ENCODE measurements at places on chromosomes 2 and 18. TPM values are rescaled to one million over a fixed set of nuclear protein-coding genes. Genes with fewer than 3 reads are reported as not detected.

DNA sequence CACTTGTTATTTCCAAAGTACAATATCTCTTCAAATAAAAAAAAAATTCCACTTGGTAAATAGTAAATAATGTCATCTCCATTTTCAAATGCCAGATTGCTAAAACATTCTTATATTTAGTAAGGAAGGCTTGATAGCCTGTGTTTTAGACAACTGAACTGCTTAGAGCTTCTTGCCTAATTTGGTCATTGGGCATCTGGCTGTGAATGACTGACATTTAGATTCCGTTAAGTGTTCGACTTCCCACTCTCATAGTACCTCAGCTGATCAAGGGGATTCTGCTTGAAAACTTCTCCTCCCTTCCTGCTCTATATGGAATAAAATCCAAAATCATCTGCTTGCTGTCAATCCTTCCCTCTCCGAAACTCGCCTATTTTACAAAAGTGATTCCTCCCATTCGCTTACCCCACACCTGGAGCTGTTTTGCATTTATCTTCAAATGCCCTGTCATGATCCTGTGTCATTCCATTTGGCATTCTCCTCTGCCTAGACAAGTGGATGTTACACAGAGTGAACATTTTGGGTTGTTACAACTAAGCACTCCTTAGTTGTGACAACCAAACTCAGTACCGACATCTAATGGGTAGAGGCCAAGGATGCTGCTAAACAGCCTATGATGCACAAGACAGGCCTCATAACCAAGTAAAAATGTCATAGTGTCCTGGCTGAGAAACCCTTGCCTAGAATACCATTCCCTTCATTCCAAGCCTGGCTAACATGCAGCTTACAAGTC, 181.0 kb downstream of the CDH2 start:
- no peaks in the 10 kb centered on the region for H3K4me1 ChIP-seq
- DNase-seq, result no peak
- no peaks in the 10 kb centered on the region for H3K27me3 ChIP-seq
- H3K27ac ChIP-seq, result no peak overlapping the region
- no peak overlapping the region for H3K4me3 ChIP-seq

GRCh38 chr2:99275882-99276281, 20.4 kb upstream of the LYG2 start:
- H3K36me3 ChIP-seq, result peaks cover 14% of the 10 kb centered on the region
- no peak for DNase-seq
- no peaks in the 10 kb centered on the region for H3K27me3 ChIP-seq

GRCh38 chr2:120844070-120844738, 108.5 kb downstream of the GLI2 start:
- no peaks in the 10 kb centered on the region for H3K4me1 ChIP-seq
- DNase-seq, result no peak
- H3K27me3 ChIP-seq, result peaks cover 5% of the 10 kb centered on the region
- H3K36me3 ChIP-seq, result no peaks in the 10 kb centered on the region
- no peak overlapping the region for H3K27ac ChIP-seq

DNA sequence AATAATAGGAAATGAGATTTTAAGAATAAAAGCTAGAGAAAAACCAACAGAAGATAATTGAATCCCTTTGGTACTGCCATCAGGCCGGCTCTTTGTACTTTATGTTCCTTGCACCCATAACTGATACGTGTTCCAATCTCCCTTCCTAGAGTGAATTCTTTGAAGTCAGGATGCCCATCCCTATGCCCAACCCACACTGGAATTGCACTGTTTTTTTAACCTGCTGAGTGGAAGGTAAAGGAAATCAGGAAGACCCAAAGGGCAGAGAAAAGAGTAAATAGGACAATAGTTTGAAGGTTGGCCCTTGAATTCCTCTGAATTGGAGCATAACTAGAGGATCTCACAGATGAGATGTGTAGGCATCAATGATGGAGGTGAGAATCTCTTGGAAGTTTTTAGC, 4.4 kb upstream of the ATG16L1 start:
- H3K27ac ChIP-seq, result peak overlapping the region; percentile 91
- DNase-seq, result no peak
- H3K4me1 ChIP-seq, result peaks cover 60% of the 10 kb centered on the region
- no peaks in the 10 kb centered on the region for H3K27me3 ChIP-seq
- H3K36me3 ChIP-seq, result peaks cover 2% of the 10 kb centered on the region

PKDCC gene
- not detected for total RNA-seq

Measured in activated CD4-positive, alpha-beta memory T cell treated with anti-CD3 and anti-CD28 coated beads, Interleukin-2, amount 10 ng/mL, durations not matched to agents 7 days and 5 days (primary cell).